HFFc6 (cell line): ENCODE measurements at places on chromosomes 7 and 10. TPM values are rescaled to one million over a fixed set of nuclear protein-coding genes. Genes with fewer than 3 reads are reported as not detected.

Gene GPER1
- total RNA-seq = 4.8 to 7.9 TPM (median 6.1 TPM) in 3 replicates

Gene FZD1
- 9.0 to 11.3 TPM (median 9.5 TPM) in 3 replicates for total RNA-seq

Gene AGAP3
- total RNA-seq = 81.6 and 97.4 TPM in 2 replicates

Gene CALCR
- not detected in 3 replicates for total RNA-seq

Gene LEP
- total RNA-seq = not detected in 3 replicates

Gene FAM25G
- not detected in 3 replicates for total RNA-seq

Gene TRPV5
- not detected in 3 replicates for total RNA-seq

- no peak for DNase-seq
- H3K36me3 ChIP-seq = no peaks in the 10 kb centered on the region
- no peak overlapping the region for H3K27ac ChIP-seq
- H3K4me1 ChIP-seq = no peaks in the 10 kb centered on the region
- no peaks in the 10 kb centered on the region for H3K27me3 ChIP-seq
Observed at GRCh38 chr7:54333952-54334351, 208.2 kb upstream of the VSTM2A start.

DNA sequence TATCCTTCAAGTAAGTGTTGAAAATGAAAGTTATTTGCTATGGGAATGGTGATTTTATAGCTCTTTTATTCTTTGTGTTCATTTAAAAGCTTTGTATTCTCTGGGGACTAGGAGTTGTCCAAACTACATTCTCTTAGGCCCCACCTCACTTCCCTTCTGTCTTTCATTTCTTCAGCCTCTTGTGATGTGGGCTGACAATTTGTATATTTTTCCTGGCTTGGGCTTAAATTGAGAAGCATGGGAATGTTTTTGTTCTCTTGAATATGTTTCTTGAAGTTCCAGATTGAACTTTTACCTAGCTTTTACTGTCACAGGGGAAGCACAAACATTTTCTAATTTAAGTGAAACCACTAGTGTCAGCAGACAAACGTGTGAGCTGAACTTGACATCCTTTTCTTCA is 27.9 kb downstream of the BBS9 start:
- H3K27ac ChIP-seq = no peak overlapping the region
- H3K27me3 ChIP-seq = no peaks in the 10 kb centered on the region
- H3K36me3 ChIP-seq = 0 out of 2 replicates have a peak, but pooled peaks cover 4% of the 10 kb centered on the region
- no peak overlapping the region for H3K4me3 ChIP-seq
- H3K4me1 ChIP-seq = peaks cover 22% of the 10 kb centered on the region

GRCh38 chr10:110137142-110137545 is 70.3 kb upstream of the MXI1 start:
- DNase-seq = peak; percentile 74
- peaks cover 16% of the 10 kb centered on the region for H3K4me1 ChIP-seq
- H3K27me3 ChIP-seq = no peaks in the 10 kb centered on the region; the same call in 1 of the 2 replicates
- H3K36me3 ChIP-seq = peaks cover 5% of the 10 kb centered on the region; the same call in 1 of the 2 replicates
- no peak overlapping the region for H3K4me3 ChIP-seq

DNA sequence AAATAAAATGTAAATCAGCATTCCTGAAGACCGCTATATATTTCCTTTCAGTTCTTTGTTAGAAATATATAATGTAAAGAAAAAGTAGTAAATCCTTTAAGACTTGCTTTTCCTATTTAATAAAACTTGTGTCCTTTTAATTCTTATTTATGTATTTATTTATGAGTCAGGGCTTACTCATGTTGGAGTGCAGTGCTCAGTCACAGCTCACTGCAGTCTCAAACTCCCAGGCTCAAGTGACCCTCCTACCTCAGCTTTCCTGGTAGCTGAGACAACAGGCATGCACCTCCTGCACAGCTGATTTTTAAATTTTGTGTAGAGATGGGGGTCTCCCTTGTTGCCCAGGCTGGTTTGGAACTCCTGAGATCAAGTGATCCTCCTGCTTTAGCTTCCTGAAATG is 724.5 kb downstream of the ANKRD7 start:
- no peaks in the 10 kb centered on the region for H3K4me1 ChIP-seq
- DNase-seq = no peak
- no peaks in the 10 kb centered on the region; the same call in 1 of the 2 replicates for H3K27me3 ChIP-seq
- H3K4me3 ChIP-seq = no peak overlapping the region
- H3K27ac ChIP-seq = no peak overlapping the region

DNA sequence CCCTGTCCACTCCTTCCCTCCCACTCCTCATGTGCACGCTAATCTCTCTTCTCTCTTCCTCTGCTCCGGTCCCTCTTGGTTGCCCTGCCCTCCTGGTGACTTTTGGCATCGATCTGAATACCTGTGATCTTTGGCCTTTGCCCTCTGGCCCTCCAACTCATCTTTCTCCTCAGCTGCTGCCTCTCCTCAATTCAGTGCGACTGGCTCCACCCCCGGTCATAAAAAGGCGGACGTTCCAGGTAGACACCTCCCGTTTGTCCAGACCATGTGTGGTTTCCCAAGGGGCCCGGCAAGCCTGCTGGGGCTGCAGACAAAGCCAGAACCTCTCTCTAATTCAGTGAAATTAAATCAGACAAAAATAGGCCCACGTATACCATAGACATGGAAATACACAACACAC is 96.8 kb downstream of the COL13A1 start:
- DNase-seq = no peak
- peaks cover 21% of the 10 kb centered on the region; the same call in 1 of the 2 replicates for H3K4me1 ChIP-seq
- no peaks in the 10 kb centered on the region; the same call in 1 of the 2 replicates for H3K27me3 ChIP-seq
- no peak overlapping the region for H3K27ac ChIP-seq

DNA sequence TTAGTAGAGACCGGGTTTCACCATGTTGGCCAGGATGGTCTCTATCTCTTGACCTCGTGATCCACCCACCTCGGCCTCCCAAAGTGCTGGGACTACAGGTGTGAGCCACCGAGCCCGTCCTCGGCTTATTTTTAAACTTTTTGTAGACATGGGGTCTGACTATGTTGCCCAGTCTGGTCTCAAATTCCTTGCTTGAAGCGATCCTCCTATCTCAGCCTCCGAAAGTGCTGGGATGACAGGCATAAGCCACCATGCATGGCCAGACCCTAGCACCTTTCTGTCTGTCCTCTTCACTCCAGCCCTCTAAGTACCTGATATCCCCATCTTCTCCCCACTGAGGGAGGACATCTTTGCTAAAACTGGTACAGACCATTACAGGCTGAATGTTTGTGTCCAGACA is 41.4 kb downstream of the TMEM130 start:
- H3K27ac ChIP-seq = no peak overlapping the region
- H3K4me3 ChIP-seq = no peak overlapping the region

- DNase-seq = peak; percentile 60
- no peaks in the 10 kb centered on the region for H3K27me3 ChIP-seq
- H3K36me3 ChIP-seq = no peaks in the 10 kb centered on the region; the same call in 1 of the 2 replicates
- peak overlapping the region; percentile 98 for H3K27ac ChIP-seq
- H3K4me3 ChIP-seq = peak overlapping the region; percentile 55
- H3K4me1 ChIP-seq = peaks cover 70% of the 10 kb centered on the region
Observed at GRCh38 chr10:3850999-3851937, 66.3 kb upstream of the KLF6 start.

GRCh38 chr7:27239387-27240014 is 3.1 kb upstream of the EVX1 start:
- no peaks in the 10 kb centered on the region for H3K36me3 ChIP-seq
- peaks cover 62% of the 10 kb centered on the region for H3K27me3 ChIP-seq
- no peak overlapping the region for H3K4me3 ChIP-seq
- H3K27ac ChIP-seq = no peak overlapping the region
- peaks cover 18% of the 10 kb centered on the region for H3K4me1 ChIP-seq

DNA sequence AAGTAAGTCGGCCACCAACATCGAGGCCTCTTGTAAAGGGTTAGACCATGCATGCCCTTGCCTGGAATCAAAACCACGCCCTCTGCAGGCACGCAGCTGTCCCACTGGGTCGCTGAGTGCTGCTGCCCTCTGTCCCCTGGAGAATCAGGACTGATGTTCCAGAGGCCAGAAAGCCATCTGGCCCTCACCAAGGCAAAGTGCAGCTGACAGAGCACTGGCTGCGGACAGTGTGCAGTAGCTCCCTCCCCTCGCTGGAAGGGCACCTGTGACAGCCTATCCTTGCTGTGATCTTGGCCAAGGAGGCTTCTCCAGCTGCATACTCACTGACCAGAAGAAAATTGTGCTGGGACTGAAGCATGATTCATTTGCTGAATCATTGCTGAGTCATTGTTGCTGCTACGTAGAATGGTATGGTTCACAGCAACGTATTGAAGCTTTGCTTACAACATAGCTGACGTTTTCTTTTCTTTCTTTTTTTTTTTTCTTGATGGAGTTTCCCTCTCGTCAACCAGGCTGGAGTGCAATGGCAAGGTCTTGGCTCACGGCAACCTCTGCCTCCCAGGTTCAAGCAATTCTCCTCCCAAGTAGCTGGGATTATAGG is 30.4 kb downstream of the DDC start:
- H3K36me3 ChIP-seq = no peaks in the 10 kb centered on the region
- 0 out of 2 replicates have a peak, but pooled peaks cover 2% of the 10 kb centered on the region for H3K27me3 ChIP-seq
- H3K27ac ChIP-seq = peak overlapping the region; percentile 100
- peaks cover 55% of the 10 kb centered on the region for H3K4me1 ChIP-seq
- peak overlapping the region; percentile 84 for H3K4me3 ChIP-seq

DNA sequence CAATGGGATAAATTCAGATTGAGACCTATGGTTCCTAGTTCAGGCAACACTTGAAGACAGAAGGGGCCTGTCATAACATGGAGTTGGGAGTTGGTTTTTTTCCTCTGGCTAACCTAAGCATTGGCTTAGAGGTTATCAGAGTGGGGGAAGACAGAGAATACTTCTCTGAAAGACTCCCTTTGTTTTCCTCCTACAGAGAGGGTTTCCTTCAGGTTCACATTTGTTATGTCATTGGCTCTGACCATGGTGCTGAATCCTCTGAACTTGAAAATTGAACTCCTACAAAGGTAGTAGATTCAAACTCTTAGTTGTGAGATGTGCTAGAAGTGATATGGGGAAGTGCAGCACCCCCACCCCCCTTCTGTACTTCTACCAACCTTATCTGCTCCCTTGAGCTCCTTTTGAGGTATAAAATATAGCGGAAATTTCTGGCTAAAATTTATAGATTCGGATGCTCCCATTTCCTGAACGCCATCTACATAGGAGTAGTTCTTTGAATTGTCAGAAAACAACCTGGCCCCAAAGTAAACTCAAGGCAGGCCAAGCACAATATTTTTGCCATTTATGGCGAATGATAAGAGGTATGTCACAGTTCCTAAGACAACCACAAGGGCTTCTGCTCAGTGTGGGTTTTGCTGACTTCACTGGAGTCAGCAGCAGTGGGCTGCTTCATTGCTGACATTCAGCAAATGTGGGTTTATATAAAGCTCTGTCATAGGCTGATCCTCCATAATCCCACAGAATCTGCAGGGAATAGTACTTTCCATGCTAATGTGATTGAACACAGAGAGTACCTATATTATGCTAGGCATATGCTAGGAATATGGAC is 131.6 kb upstream of the KLF14 start:
- H3K27me3 ChIP-seq = peaks cover 82% of the 10 kb centered on the region
- peaks cover 99% of the 10 kb centered on the region for H3K36me3 ChIP-seq
- no peak for DNase-seq
- H3K4me1 ChIP-seq = peaks cover 87% of the 10 kb centered on the region

- DNase-seq = no peak
- H3K27me3 ChIP-seq = peaks cover 8% of the 10 kb centered on the region
- H3K27ac ChIP-seq = no peak overlapping the region
- no peak overlapping the region for H3K4me3 ChIP-seq
- no peaks in the 10 kb centered on the region for H3K36me3 ChIP-seq
Observed at GRCh38 chr10:75542906-75543305, 111.5 kb downstream of the LRMDA start.
